ENCODE measurements at places on chromosomes 6 and 20. TPM values are rescaled to one million over a fixed set of nuclear protein-coding genes. Genes with fewer than 3 reads are reported as not detected.

Gene TMEM217
- total RNA-seq, result 1.4 TPM

Gene EDN1
- total RNA-seq, result 7.4 TPM

Gene SPATS1
- not detected for total RNA-seq

Gene STX7
- total RNA-seq, result 65.6 TPM

Gene PRKN
- total RNA-seq, result 19.2 TPM

Gene CST4
- not detected for total RNA-seq

Gene TCF19
- total RNA-seq, result 16.8 TPM

Gene SLC26A8
- 0.29 TPM for total RNA-seq
